ENCODE measurements at places on chromosomes 16 and 17.

DNA sequence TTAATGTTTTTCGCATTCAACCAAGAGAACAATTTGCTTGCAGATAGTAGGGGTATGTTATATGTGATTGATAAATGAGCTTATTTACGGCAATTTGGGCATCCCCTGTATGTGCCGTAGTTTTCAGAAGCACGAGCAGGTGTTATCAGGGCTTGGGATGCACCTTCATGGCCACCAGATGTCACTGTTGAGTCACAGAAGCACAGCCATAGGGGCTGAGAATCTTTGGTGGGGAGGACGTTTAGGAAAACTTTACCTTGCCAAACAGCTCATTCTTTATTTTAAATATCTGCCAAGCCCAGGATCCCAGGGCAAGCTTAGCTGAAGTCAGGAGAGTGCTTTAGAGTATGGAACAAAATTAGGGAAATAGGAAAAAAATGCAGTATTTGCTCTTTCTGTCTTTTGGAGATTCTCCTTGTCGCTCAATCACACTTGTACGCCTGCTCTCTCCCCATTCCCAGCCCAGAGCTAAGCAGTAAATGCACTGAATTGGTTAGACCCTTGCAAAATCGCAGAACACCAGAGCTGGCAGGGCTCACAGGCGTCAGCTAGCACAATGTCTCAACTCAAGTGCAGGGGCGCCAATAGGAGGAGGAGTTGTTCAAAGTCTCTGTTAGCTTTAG, 93.6 kb upstream of the MPHOSPH6 start:
- peak; percentile 25 for DNase-seq

- DNase-seq: no peak
These were observed 77.2 kb upstream of the TBX2 start for GRCh38 chr17:61322325-61323002.

DNA sequence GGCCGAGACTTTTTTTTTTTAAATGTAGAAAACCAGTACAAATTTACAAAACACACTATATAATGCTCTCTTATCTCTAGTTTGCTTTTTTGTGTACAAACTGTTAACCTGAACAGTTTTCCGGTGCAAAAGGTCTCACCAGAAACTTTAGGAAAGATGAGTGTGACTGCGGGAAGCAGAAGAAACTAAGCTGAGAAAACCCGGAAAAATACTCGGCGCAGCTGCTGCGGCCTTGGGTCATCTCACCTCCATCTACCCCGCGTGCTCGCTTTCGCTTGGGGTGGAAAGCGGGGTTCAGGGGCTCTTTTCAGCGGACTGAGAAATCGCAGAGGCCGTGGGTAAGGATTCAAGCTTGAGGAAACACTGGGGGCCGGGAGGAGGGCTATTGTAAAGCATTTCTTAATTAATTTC, 1.8 kb downstream of the SALL1 start:
- DNase-seq: no peak

GRCh38 chr17:45847747-45848146, 3.1 kb downstream of the SPPL2C start:
- DNase-seq: no peak

GRCh38 chr16:4915226-4915761, 21.7 kb downstream of the PPL start:
- DNase-seq: no peak

GRCh38 chr17:17191346-17191792, 14.8 kb downstream of the PLD6 start:
- DNase-seq: no peak

- DNase-seq: no peak
These were observed 195.9 kb upstream of the TBX2 start for GRCh38 chr17:61203671-61204131.

DNA sequence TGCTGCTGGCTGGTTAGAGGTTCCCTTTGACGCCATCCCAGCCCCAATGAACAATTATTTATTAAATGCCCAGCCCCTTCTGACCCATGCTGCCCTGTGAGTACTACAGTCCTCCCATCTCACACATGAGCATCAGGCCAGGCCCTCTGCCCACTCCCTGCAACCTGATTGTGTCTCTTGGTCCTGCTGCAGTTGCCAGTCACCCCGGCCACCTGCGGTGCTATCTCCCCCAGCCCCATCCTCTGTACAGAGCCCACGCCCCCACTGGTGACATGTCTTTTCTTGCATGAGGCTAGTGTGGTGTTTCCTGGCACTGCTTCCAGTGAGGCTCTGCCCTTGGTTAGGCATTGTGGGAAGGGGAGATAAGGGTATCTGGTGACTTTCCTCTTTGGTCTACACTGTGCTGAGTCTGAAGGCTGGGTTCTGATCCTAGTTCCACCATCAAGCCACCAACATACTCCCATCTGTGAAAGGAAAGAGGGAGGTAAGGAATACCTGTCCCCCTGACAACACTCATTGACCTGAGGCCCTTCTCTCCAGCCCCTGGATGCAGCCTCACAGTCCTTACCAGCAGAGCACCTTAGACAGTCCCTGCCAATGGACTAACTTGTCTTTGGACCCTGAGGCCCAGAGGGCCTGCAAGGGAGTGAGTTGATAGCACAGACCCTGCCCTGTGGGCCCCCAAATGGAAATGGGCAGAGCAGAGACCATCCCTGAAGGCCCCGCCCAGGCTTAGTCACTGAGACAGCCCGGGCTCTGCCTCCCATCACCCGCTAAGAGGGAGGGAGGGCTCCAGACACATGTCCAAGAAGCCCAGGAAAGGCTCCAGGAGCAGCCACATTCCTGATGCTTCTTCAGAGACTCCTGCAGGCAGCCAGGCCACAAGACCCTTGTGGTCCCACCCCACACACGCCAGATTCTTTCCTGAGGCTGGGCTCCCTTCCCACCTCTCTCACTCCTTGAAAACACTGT, 11.3 kb downstream of the CX3CL1 start:
- DNase-seq: no peak

- DNase-seq: no peak
These were observed 2.1 kb downstream of the MPO start for GRCh38 chr17:58278661-58279015.

DNA sequence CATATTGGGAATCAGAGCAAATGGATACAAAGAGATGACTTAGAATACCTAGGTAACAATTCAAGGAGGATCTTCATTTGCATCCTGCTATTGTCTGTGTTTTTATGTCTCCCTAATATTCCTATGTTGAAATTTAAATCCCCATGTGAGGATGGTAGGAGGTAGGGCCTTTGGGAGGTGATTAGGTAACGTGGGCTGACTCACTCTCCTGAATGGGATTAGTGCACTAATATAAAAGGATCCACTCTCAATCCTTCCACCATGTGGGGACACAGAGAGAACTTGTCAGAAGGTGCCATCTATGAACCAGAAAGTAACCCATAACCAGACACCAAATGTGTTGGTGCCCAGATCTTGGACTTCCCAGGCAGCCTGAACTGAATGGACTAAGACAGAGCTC, 83.4 kb downstream of the CDH8 start:
- no peak for DNase-seq

- DNase-seq: no peak
These were observed 13.1 kb upstream of the ACE start for GRCh38 chr17:63463771-63464170.

DNA sequence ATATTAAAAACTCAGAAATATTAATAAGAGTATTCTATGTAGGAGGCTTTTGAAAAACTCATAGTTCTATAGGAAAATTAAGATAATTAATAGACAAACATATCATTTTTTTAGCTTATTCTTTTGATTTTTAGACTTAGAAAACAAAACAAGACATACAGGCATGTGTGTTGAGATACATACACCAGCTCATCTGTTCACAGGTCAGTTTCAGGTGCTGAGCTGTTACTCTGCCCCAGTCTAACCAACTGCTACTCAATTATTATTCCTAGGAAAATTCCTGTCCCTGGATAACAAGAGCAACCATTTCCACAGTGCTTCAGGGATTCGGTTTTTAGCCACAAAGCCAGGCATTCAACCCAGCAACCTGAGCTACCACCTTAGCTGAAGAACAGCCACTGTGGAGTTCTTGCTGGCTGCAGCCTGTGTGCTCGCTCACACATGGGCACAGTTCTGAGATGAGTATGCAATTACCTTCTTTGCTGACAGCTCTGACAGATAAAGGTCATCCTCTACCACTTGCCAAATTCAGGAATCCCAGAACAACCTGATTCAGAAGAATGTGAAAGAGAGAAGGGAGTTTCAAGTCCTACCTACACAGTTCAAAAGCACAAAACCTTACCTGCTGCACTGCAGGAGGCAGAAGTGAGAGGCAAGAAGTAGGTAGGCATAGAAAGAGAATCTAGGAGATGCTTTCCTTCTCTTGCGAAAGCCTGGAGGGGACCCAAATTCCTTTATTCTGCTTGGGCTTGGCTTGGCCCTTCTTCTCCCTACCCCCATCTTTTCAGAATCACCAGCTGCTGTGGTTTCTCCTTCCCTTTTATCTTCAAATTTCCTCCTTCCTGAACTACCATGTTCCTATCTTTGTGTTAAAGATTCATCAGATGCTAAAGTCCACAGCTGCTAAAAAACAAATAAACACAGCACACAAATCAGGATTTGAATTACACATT, 62.7 kb downstream of the TEX2 start:
- no peak for DNase-seq

GRCh38 chr16:74951206-74951605, 33.7 kb downstream of the WDR59 start:
- no peak for DNase-seq

DNA sequence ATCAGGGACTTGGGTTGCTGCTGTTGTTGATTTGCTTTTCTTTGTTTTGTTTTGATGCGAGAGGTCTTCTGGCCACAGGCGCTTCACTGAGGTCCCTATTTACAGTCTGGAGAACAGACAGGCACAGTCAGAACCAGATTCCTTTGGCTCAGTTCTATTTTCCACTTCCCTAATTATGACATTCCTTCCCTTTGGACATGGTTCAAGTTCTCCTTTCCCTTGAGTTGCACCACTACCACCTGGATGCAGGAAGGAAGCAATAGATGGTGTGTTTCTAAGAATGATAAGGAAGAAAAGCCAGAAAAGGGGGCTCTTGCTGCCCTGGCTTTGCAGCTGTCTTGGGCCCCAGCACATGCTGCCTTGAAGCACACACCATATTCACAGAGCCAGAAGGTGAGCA, 160.6 kb downstream of the MAF start:
- DNase-seq: no peak

Data from nucleus accumbens (tissue), 56 donors.